ENCODE measurements at places on chromosomes 6 and 20. TPM values are rescaled to one million over a fixed set of nuclear protein-coding genes. Genes with fewer than 3 reads are reported as not detected.

The PNISR gene
- total RNA-seq, result 288 TPM

DNA sequence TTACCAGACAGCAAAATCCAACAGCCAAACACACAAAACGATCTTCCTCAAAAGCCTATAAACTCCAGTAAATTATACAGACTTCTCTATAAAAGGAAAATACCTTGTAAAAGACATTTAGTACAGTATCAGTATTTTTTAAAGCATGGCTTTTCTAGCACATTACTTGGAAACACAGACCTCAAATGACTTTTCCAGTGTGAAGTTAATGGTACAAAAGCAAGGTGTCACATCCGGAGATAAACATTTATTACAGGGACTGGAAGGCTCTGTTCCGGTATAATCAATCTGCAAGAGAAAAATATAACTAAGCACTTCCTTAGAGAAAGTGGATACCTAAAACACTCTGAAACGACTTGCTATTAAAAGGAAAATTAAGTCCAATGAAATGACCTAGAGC is 17.1 kb downstream of the TMEM30A start:
- DNase-seq, result no peak

DNA sequence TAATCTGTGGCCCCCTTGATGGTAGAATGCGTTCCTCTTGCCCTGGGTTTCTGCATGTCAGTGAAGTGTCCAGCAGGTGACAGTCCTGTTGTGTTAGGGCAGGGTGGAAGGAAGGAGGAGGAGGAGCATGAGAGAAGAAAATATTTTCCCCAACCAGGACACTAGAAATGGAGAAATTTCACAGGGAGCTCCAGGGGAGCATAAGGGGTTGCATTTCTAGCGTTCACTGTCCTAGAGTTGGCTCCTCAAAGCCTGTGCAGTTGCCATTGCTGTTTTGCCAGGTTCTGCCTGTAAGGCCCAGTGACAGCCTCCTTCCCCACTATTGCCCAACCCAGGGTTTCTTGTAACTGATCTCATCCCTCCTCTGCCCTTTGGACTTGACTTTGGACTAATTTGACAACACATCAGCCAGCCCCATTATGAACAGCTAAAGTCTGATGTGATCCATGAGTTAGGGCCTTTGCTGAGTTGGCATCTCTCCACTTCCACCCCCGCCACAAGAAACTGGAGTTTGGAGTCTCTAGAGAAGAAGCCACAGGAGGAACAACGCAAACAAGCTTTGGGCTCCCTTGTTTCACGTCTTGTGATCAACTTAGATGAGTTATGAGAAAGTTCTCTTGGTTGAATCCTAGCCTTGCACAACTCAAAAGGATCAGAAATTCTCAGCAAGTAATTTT is 14.0 kb upstream of the FAM50B start:
- no peak for DNase-seq

The CRISP3 gene
- total RNA-seq, result not detected

DNA sequence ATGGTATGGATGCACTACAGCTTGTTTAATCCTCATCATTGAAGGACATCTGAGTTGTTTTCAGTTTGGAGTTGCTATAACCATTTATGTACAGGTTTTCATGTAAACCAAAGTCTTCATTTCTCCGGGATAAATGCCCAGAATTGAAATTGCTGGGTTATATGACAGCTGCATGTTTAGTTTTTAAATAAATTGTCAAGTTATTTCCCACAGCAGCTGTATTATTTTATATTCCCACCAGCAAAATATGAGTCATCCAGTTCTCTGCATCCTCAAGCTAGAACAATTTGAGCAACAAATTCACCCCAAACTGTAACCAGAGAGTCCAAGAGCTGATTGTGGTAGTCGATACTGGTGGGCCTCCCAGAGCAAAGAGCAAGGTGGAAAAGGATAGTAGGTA is 161.0 kb upstream of the PRND start:
- DNase-seq, result no peak

DNA sequence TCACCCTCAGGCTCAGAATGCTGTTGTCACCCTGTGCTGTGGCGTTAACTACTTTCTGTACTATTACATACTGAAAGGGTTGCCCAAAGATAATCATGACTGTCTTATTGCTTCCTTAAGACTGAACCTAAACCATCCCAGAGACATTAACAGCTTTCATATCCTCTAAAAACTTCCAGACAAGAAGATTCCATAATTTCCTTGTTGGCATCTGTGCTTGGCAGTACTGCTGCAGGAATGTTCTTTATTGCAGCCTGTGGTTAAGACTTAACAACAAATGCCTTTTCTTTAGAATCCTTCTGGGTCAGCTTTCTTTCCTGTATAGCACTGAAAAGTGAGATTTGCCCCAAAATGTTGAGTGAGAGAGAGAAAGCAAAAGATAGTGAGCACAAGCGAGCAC is 109.7 kb downstream of the GJA10 start:
- no peak for DNase-seq

Measured in Karpas-422 (cell line).